ENCODE measurements at places on chromosomes 13 and 19.

- DNase-seq = no peak
These were observed 1.8 kb downstream of the DACH1 start for GRCh38 chr13:71864986-71865873.

- no peak for DNase-seq
These were observed 108.6 kb downstream of the LACC1 start for GRCh38 chr13:43988302-43988701.

GRCh38 chr19:30651691-30652090 is 279.5 kb downstream of the ZNF536 start:
- no peak for DNase-seq

- DNase-seq = no peak
These were observed 767 bp upstream of the ZNF793 start for GRCh38 chr19:37505958-37506386.

DNA sequence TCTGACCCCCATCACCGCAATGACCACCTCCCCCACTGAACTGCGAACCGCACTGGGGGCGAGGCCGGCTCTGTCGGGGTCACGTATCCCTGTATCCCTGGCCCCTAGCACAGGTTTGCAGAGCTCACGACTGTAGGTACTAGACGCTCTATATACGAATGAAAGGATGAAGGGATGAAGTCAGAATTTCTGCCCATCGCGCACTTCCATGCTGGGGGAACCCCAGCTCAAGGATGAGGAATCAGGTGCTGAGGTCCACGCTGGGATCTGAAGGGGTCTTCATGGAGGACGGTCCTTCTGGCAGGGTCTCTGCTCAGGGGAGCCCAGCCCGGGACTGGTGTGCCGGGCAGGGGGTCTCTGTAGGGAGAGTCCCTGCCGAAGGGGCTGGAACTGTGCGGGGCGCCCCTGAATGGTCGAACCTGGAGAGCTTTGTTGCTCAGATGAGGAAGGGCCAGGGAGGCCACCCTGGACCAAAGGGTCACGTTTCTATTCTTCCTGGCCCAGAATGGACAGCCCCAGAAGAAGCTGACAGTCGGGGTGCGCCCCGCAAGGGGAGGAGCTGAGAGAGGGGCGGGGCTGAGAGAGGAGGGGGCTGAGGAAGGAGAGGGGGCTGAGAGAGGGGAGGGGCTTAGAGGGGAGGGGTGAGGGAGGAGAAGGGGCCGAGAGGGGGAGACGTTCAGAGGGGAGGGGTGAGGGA is 37.9 kb upstream of the SEMA6B start:
- DNase-seq = no peak

GRCh38 chr13:104408733-104409132 is 1342.5 kb upstream of the SLC10A2 start:
- no peak for DNase-seq

- DNase-seq = no peak
These were observed 14.5 kb downstream of the ZNF536 start for GRCh38 chr19:30386551-30387143.

DNA sequence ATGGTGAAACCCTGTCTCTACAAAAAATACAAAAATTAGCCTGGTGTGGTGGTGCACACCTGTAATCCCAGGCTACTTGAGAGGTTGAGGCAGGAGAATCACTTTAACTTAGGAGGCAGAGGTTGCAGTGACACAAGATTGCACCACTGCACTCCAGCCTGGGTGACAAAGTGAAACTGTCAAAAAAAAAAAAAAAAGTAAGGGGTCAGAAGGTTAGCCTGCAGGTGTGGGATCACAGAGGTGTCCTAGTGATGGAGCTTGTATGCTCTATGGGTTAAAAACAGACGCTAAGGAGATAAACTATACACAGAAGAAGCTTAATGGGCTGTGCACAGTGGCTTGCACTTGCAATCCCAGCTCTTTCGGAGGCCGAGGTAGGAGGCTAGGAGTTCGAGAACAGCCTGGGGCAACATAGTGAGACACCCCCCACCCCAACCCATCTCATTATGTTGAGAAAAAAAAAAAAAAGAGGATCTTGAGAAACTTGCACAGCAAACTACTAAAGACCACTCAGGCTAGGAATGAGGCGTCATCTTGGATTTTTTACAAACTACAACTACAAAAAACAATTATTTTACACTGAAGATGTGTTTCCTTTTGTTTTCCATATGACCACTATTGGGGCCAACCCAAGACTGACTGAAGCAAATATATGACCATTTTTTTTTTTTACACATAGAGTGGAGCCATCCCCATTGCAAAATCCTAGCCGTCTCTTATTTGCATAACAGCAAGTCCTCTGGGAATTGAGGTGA is 7.9 kb downstream of the FOSB start:
- no peak for DNase-seq

GRCh38 chr13:91154558-91155353 is 192.7 kb upstream of the MIR17HG start:
- no peak for DNase-seq
